ENCODE measurements at places on chromosomes 3 and 15.
A peak's percentile ranks its signal among the peaks of the same experiment; 100 is the strongest.

DNA sequence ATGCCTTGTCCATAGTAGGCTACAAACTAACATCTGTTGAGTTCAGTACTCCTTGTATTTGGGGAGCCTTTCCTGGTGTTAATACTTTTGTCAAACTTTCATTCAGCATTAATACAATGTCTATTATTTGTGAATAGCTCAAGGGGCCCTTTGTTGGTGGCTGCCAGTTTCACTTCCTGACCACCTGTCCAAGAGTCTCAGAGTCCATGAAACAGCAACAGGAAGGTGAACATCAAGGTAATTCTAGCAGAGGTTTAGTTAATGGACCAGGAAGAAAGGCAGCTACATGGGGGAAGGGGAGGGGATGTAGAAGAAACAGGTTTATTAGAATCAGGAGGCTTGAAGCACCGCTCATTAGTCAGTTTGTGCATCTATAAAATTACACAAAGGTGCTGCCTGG is 386.9 kb downstream of the PDCD6IP start:
- DNase-seq = no peak

GRCh38 chr3:15108082-15108545 is 9.2 kb upstream of the RBSN start:
- peak; percentile 63 for DNase-seq

DNA sequence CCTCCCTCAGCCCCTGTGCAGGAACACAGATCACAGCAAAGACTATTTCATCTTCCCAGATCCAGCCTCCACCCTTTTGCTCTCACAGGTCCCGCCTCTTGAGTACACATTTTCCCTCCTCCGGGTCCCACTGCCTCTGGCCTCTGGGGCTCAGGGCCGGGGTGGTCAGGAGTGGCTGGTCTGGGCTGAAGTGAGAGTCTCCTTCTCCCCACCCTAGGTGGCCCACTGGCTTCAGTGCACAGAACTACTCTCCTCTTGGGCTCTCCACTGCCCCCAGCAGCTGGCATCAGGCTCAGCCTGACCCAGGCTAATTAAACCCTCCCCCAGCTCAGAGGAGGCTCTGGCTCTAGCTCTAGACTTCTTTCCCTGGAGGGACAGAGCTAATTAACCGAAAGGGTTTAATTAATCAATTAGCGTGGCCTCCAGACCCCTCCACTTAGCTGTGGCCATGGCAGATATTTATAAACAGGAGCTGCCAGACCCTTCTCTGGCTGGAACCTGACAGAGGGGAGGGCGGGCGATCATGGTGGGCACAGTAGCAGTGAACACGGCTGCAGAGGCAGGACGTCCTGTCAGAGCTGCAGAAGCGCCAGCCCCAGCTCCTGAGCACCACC is 15.1 kb downstream of the DUSP7 start:
- DNase-seq = no peak

- DNase-seq = no peak
These were observed 44.6 kb upstream of the PGPEP1L start for GRCh38 chr15:99052205-99052604.

- DNase-seq = peak; percentile 4
These were observed 624 bp downstream of the BRK1 start for GRCh38 chr3:10116138-10116460.

DNA sequence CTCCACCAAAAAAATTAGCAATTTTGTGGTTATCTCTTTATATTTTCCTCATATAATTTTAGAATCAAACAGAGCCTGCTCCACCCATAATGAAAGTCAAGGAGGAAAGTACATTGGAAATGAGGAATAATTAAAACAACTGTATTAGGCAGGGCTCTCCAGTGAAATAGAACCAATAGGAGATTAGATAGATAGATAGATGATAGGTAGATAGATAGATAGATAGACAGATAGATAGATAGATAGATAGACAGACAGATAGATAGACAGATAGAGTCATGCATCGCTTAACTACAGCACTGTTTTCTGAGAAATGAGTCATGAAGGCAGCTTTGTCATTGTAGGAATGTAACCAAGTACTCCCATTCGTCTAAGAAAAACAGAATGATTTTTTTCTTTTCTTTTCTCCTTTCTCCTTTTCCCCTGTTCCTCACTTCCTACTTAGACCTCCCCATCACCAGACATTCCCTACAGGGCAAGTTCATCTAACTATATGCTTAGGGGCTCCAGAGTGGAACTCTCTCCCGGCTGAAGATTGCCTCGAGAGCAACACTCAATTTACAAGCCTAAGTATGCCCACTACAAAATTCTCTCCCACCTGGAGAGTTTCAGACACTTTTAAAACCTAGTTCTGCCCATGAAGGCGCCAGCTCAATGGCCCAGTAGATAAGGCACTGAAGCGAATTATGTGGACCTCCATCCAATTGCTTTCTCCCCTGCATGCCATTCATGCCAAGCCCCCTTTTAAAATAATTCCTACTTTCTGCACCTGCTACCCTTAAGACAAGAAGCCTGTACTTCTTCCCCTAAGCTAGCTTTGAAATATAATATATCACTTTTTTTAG is 53.3 kb upstream of the LIPC start:
- no peak for DNase-seq

DNA sequence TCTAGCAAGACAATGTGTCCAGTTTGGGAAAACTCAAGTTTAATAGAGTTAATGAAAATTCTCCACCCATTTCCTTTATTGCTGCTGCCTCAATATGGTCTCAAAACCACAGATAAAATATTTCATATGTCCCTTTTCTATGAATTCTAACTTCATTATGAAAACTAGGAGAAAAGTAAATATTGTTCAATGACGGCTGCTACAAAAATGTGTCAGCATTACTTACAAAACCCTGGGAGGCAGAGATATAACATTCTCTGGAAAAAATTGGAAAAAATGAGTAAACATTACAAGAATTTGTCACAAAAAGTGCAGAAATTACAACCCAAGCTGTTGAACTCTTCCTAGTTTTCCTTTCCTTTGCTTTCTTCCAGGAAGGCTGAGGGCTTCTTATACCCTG is 22.2 kb upstream of the FBN1 start:
- DNase-seq = no peak

DNA sequence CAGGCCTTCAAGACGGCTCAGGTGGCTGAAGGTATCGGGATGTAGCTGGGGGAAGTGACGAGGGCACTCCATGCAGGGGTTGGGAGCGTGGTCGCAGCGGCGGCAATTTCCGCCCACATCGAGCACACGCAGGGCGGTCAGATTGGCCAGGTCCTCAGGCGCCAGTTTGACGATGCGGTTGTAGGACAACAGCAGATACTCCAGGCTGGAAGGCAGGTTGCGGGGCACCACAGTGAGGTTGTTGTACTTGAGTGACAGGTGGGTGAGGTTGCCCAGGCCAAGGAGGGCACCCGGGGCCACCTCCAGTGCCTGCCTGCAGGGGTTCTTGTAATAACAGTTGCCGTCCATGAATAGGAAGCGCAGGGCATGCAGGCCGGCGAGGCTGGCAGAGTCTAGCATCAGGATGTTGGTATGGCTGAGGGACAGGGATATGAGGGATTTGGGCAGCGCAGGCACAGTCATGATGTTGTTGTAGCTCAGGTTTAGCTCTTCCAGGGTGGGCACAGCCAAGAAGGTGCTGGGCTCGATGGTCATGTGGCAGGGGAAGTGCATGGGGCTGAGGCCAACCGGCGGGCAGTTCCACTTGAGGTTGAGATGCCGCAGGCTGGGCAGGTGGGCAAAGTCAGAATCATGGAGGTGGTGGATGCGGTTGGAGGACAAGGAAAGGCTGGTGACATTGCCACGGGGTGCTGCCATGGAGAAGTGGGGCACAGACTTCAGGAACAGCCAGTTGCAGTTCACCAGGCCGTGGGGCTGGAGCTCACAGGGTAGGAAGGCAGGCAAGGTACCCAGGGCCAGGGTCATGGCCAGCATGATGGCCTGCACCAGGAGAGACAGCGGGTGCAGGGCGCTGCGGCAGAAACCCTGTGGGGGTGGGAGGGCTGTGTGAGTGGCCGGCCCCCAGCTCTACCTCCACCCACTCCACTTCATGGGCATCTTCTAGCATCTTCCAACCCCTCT is 1.7 kb downstream of the TLR9 start:
- no peak for DNase-seq

DNA sequence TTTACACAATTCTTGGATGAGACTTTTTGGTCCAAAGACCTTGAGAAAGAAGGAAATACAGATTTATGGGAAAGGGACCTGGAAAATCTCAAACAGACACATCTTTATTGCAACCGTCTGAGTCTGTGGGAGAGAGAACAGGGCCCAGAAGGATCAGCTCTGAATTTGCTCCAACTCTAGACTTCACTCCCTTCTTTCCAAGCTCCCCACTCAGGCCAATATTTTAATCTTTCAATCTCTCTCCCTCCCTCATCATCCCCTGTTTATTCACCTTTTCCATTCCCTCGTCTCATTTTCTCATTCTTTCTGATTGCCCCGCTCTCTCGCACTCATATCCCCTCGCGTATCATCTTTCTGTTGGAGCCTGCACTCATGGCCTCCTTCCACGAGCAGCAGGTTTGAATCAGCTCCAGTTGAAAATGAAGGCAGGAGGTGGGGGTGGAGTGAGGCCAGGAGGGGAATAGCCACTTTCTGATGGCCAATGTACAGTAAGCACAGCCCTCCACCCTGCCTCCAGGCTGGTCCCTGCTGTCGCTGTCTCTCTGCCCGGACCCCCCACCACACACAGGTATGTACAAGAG is 63.6 kb upstream of the BOC start:
- DNase-seq = no peak

- peak; percentile 31 for DNase-seq
These were observed 66.1 kb downstream of the SLC30A4 start for GRCh38 chr15:45456212-45457106.

GRCh38 chr15:63640146-63640545 is 43.0 kb downstream of the FBXL22 start:
- no peak for DNase-seq

- DNase-seq = no peak
These were observed 77.4 kb upstream of the SLCO3A1 start for GRCh38 chr15:91776104-91776503.

GRCh38 chr15:77633913-77634265 is 1.2 kb upstream of the LINGO1 start:
- no peak for DNase-seq

DNA sequence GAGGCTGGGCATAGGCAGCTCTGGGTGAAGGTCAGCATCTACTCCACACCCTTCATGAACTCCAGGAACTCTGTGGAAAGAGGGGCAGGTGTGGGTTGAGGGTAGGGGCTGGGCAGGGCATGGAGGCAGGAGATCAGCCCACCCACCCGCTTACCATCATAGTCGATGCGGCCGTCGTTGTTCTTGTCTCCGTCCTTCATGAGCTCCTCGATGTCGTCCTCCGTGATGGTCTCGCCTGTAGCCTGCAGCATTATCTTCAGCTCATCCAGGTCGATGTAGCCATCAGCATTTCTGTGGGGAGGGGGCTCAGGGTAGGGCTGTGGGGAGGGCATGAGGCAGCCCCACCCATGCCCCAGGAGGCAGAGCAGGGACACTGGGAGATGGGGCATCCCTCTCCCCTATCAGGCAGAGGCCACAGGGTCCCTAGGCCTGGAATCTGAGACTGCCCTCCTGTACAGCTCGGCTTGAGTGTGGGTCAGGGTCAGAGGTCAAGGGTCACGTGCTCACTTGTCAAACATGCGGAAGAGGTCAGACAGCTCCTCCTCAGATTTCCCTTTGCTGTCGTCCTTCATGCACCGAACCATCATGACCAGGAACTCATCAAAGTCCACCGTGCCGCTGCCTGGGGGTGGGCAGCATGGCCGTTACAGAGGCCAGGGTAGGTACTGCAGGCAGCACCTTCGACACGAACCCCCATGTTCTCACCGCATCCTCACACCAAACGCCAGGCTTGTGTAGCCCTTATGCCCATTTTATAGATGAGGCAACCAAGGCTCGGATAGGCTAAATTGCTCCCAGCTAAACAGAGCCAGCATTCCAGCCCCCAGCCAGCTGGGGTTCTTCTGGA is 2.4 kb downstream of the TNNC1 start:
- no peak for DNase-seq

DNA sequence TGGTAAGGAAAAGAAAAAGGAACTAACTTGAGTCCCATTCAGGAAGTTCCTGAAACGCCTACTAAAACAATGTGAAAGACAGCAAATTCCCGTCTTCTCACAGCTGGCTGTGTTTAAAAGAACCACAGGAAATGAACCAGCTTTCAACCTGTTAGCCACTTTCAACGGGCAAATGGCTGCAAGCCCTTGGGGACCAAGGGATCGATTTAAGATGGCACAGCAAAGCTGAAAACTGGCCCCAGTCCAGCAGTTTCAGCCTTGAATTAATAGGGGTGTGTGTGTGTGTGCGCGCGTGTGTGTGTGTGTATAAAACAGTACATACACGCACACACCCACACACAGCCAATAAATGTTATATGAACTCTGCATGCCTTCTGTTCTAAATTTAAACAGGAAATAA is 168.7 kb upstream of the TMCO5A start:
- no peak for DNase-seq

- no peak for DNase-seq
These were observed 39.8 kb downstream of the CHDH start for GRCh38 chr3:53806182-53807116.

DNA sequence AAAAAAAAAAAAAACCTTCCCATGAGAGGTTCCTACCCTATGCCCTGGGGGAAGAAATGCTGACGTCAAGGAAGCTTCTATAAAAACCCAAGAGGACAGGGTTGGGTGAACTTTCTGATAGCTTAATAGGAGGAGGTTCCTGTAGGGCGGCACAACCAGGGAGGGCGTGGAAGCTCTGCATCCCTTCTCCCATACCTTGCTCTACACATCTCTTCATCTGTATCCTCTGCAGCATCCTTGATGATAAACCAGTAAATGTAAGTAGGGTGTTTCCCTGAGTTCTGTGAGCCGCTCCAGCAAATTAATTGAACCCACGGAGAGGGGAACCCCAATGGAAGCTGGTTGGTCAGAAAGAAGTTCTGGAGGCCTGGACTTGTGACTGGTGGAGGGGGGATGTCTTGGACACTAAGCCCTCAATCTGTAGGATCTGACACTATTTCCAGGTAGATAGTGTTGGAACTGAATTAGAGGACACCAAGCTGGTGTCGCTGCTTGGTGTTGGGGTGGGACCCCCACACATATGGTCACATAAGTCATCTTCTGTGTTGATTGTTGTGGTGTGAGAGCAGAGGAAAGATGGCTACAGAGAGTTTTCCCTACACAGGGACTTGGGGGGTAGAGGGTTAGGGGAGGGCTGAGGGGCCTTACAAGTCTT is 91.5 kb downstream of the ST6GAL1 start:
- DNase-seq = no peak

GRCh38 chr15:51760805-51761204 is 9.4 kb downstream of the TMOD2 start:
- DNase-seq = no peak

- DNase-seq = no peak
These were observed 93.0 kb downstream of the CPN2 start for GRCh38 chr3:194257916-194258668.

GRCh38 chr15:101067660-101068522 is 148.7 kb downstream of the LRRK1 start:
- no peak for DNase-seq
